Motor neuron (in vitro differentiated cells): ENCODE measurements at places on chromosomes 4 and X. TPM values are rescaled to one million over a fixed set of nuclear protein-coding genes. Genes with fewer than 3 reads are reported as not detected.

Gene MAGEA2
- 2.4 and 3.2 TPM in 2 replicates for total RNA-seq

Gene ALB
- 0.54 and 0.81 TPM in 2 replicates for total RNA-seq

Gene MAB21L2
- total RNA-seq, result 1.0 and 1.4 TPM in 2 replicates

Gene ETDB
- total RNA-seq, result not detected in 2 replicates

Gene CFI
- 0.49 and 0.50 TPM in 2 replicates for total RNA-seq

Gene PABPC5
- total RNA-seq, result 5.3 and 5.8 TPM in 2 replicates

Gene ELOVL6
- total RNA-seq, result 49.1 and 58.7 TPM in 2 replicates

Gene DOCK11
- 35.8 and 36.1 TPM in 2 replicates for total RNA-seq

Gene DUSP21
- total RNA-seq, result 0.69 TPM in 1 of 2 replicates, not detected in the other

Gene XG
- total RNA-seq, result 2.1 and 2.9 TPM in 2 replicates

Gene MANBA
- 22.0 and 25.8 TPM in 2 replicates for total RNA-seq

Gene CLDN22
- total RNA-seq, result not detected in 2 replicates

Gene TBX22
- not detected in 2 replicates for total RNA-seq

Gene FABP2
- total RNA-seq, result 0.35 TPM in 1 of 2 replicates, not detected in the other

Gene SLIT2
- 169 and 178 TPM in 2 replicates for total RNA-seq

Gene FRAS1
- total RNA-seq, result 5.3 and 8.3 TPM in 2 replicates

Gene DYNLT3
- 24.1 and 25.9 TPM in 2 replicates for total RNA-seq

Gene SLC7A11
- total RNA-seq, result 1.9 and 2.4 TPM in 2 replicates

Gene ZNF157
- 0.13 and 0.42 TPM in 2 replicates for total RNA-seq

Gene HNRNPH2
- total RNA-seq, result 91.1 and 92.1 TPM in 2 replicates
